ENCODE measurements at places on chromosomes 1 and 21.

- DNase-seq = no peak
Observed at GRCh38 chr1:228799924-228800323, 64.6 kb downstream of the RHOU start.

DNA sequence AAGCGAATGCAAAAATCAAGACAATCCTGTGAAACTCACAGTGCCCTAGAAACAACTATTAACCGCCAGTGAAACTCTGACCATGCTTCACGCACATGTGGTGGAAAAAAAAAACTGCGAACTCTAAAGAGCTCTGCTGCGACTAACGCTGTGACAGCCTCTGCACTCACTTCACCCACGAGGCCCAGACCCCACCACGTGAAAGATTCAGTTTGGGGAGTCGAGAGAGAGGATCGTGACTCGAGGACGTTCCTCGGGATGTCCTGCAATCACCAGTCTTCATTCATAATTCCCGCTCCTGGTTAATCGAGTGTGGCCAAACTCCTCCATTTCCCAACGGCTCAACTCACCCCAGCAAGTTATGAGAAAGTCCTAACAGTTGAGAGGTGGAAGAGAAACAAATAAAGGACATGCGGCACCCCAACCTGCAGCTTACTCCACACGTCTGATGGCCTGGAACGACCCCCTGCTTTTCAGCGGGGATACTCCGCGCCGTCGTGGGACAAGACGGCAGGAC is 1.1 kb downstream of the SERBP1 start:
- DNase-seq = no peak

GRCh38 chr1:67969446-67969845 is 81.0 kb downstream of the DIRAS3 start:
- no peak for DNase-seq

- no peak for DNase-seq
Observed at GRCh38 chr1:174060090-174060489, 37.9 kb upstream of the RC3H1 start.

GRCh38 chr1:11842154-11843041 is 5.2 kb downstream of the NPPA start:
- no peak for DNase-seq

DNA sequence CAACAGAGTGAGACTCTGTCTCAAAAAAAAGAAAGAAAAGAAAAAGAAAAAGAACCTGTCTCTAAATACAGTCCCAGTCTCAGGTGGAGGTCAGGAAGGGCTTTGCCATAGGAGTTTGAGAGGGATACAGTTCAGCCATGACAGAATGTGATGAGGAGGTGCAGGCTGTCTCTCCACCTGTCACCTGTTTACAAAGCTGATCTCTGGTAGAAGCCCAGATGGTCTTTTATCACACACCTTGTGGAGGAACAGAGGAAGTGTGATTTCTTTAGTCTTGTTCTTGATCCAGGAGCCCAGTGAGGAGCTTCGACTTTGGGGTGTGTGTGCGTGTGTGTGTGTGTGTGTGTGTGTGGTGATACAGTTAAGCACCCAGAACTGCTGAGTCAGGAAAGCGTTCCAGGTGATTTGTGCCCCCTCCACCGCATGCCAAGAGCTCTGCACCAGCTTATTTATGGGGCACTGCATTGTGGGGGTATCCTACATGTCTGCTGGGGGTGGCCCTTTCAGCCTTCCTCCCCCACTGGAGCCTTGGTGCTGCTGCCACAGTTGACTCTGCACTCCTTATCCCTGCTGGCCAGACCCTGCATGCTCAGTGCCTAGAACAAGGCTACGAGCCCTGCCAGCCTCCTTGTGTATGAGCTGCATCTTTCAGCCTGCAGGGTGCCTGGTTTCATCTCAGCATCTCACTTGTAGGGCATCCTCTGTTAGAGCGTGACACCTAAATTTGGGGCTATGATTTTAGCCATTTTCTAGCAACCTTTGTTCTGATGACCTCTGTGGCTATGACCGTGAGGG is 19.3 kb downstream of the DOP1B start:
- DNase-seq = no peak

DNA sequence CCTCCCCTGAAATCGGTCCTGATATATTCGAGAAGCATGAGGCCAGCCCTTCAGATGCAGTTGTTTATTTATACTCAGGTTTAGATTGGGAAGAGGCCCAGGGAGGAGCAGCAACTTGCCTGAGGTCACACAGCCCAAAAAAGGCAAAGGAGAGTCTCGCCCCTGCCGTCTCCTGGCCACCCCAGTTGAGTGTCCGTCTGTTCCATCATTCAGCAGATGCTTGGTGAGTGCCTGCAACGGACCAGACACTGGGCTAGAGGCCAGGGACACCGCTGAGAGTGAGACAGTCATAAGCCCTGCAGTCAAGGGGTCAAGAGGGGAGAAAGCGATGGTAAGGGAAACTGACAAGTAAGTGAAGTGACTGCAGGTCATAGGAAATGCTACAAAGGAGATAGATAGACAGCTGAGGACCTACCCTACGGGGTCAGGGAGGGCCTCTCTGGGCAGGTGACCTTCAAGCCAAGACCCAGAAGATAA is 15.4 kb upstream of the SELENON start:
- DNase-seq = peak; percentile 72

DNA sequence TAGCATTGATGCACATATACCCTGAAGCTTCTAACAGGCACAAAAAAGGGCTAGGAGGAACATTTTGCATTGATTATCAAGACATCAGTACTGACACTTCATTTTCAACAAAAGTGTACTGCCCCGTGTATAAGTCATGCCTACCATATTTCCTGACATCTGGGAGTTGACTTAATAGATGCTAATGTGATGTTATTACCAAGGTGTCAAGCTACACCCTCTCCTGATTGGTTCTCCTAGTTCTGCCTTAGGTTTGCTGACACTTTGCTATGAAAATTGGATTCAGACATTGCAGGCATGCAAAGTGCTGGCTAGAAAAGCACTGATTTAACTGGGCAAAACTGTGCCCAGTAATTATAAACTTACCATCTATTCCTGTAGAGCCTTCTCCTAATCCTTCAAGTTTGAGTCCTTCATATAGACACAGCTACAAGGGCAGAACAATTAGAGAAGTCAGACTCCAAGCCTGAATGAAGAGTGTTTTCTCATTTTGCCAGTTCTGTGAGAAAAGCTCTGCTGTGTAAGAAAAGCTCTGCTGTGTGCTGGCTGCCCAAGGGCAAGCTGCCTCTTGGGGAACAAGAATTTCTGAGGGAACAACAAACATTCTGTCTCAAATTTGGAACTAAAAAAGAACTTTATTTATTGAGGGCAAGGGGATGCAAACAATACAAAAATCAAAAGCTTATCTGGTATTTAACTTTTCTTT is 11.2 kb downstream of the S100A10 start:
- no peak for DNase-seq

DNA sequence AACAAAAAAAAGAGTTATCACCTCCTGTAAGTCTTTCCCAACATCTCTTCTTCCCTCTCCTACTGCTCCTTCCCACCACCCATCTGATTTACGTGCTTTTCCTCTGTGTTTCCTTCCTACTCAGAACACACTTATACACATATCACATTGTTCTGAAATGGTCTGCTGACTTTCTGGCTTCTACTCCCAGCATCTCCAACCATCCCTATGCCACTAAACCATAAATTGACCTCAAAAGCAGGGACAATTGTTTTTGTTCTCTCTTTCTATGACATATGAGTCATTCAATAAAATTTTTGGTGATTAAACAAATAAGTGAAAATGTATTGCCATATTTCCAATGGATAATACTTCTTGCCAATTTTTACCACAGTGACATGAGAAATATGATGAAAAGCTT is 8.2 kb downstream of the GOLPH3L start:
- no peak for DNase-seq

- DNase-seq = no peak
Observed at GRCh38 chr21:45405819-45406762, 1.1 kb downstream of the COL18A1 start.

GRCh38 chr1:27621051-27621920 is 13.7 kb downstream of the FGR start:
- peak; percentile 44 for DNase-seq

- no peak for DNase-seq
Observed at GRCh38 chr1:246483569-246483933, 23.5 kb downstream of the SMYD3 start.

DNA sequence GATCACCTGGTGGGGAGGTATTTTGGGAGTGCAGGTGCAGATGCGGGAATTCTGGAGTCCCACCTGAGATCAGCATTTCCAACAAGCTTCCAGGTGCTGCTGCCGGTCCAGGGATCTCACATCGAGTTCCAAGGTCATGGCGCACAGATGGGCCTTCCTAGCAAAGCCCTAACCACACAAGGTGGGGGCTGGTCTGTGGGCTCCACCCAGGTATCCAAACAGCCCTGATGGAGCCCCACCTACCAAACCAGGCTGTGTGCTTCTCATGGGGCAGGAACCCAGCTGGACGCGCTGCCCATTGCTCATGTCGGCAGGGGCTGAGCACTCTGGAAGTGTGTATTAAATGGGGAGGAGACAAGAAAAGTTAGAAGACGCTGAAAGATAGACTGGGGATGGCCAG is 35.0 kb upstream of the TMEM51 start:
- no peak for DNase-seq

All from heart left ventricle (tissue), 16 donors.